Hematopoietic multipotent progenitor cell (in vitro differentiated cells): ENCODE measurements at places on chromosomes 1 and 21. TPM values are rescaled to one million over a fixed set of nuclear protein-coding genes. Genes with fewer than 3 reads are reported as not detected.

GRCh38 chr1:185479796-185480195 is 162.8 kb upstream of the IVNS1ABP start:
- no peak for DNase-seq

DNA sequence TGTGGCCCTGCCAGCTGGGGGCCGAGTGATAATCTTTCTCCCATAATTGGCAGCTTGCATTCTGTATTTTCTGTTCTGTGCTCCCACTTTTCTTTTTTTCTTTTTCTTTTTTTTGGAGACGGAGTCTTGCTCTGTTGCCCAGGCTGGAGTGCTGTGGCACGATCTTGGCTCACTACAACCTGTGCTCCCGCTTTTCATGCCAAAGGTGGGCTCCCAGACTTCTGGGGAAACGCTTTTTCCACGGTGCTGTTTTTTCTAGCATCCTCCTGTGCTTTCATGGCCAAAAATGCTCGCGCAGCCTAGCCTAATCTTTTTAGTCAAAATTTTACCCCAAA is 585 bp upstream of the AHCTF1 start:
- DNase-seq = no peak

- DNase-seq = peak; percentile 80
Observed at GRCh38 chr1:31394584-31395193, 18.3 kb upstream of the SERINC2 start.

Gene KCNA2
- not detected for total RNA-seq

- DNase-seq = no peak
Observed at GRCh38 chr1:210978316-210978973, 155.5 kb downstream of the KCNH1 start.

Gene S1PR1
- 9.4 TPM for total RNA-seq

GRCh38 chr1:61162520-61163258 is 80.3 kb downstream of the NFIA start:
- DNase-seq = no peak

DNA sequence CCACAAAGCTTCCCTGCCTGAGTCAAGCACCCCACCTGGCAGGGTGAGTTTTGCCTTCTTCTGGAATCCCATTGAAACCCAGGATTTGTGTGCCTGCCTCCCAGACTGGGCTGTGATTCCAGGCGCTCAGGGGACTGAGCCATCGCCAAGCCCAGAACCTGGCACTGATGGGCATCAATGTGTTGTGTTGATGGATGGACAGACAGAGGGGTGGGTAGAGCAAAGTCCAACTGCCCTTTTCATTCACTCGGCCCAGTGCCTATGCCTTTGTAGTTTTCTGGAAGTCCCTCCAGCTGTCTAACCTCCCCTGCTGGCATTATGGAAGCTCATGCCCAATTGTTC is 66.0 kb upstream of the LAPTM5 start:
- DNase-seq = no peak

GRCh38 chr1:165717918-165718515 is 19.7 kb upstream of the ALDH9A1 start:
- DNase-seq = peak; percentile 57

- DNase-seq = no peak
Observed at GRCh38 chr1:65526049-65526556, 105.6 kb downstream of the LEPR start.

DNA sequence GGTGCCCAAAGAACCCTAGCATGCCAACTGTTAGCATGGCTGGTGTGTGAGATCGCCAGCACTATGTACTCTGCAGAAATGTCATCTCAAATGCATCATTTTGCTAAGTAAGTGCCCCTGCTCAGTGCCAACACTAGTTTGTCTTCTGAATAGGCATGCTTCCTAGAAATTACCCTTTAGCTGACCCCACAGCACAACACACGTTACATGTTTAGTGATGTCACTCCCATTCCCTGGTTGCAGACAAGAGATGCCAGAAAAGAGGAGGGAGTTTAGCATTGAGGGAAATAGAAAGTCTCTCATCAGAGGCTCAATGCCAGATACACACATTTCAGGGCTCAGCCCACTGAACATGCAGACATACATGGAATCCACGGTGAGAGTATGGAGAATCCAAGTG is 9.3 kb upstream of the ST6GALNAC3 start:
- no peak for DNase-seq
